ENCODE measurements at places on chromosomes 2 and 18.

- no peak for DNase-seq
Measured at GRCh38 chr2:232696609-232697058, 497 bp upstream of the GIGYF2 start.

GRCh38 chr2:113175042-113175628, 1.4 kb downstream of the PSD4 start:
- no peak for DNase-seq

DNA sequence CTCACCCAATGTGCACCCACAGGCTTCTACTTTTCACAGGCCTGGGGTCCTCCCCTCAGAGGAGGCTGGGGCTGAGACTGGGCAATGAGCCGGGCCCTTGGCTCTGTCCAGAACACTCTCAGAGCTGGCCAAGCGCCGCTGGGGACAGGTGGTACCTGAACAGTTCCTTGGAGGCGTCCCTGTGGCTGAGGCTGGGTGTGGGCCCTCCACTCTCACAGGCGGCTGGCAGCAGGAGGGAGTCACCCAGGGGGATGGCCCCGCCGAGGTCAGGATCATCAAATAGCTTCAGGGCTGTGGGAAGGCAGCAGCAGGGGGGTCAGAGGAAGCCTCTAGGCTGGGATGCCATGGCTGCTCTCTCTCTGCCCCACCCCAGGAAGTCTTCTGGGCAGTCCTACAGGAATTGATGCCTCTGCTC, 27.1 kb downstream of the HS1BP3 start:
- DNase-seq = no peak

GRCh38 chr2:6535572-6535971, 330.1 kb downstream of the CMPK2 start:
- DNase-seq = no peak

DNA sequence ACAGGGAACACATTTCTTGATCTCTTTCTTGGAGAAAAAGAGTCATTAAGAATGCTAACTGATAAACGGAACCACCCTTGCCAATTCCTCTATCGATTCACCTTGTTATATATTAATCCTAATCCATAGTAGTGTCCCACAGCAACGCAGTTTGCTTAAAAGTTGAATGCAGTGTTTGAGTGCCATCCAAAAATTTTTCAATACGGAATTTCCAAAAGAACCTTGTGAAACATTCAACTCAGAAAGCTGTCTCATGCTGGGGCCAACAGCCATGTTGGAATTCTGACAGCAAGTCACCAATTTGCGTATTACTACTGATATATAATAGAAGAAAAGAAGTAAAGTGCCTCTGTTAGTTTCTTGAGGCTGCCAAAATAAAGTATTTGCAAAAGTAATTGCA, 42.3 kb downstream of the ANXA4 start:
- no peak for DNase-seq

DNA sequence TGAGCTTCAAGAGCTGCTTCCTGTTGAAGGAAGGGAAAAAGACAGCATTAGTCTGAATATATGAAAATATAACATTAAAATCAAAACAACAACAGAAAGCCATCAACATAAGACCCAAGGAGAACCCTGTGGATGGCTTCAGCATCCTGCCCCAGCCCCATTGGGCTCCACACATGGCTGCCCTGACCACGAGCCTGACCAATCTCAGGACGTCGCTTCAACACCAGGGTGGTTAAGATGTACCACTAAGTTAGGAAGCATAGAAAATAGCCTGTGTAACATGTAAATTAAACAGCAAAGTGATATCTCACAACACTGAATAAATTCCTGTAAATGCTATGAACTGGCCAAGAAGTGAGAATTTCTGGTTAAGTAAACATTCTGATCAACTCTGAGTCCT, 77.2 kb upstream of the CD226 start:
- no peak for DNase-seq

DNA sequence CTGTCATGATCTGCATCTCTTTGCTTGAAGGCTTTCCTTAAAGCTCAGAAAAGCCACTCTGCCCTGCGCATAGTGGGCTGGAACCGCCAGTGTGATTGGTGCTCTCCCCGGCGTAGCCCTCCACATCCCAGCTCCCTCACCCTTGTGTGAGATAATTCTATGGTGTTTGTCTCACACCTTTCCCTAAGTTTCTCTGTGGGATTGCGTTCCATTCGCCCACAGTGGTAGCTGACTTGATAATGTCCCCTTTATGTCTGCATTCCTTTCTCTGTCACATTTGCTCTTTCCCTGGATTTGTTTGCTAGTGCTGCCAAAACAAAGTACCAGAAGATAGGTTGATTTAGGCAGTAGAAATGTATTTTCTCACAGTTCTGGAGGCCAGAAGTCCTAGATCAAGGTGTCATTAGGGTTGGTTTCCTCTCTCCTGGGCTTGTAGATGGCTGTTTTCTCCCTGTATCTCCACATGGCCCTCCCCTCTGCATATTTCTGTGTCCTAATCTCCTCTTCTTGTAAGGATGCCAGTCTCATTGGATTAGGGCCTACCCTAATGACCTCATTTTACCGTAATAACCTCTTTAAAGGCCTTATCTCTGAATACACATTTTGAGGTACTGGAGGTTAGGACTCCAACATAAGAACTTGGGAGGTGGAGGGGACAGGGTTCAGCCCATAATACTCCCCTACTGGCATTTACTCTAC, 7.4 kb upstream of the TMEM87B start:
- DNase-seq = no peak

GRCh38 chr2:119753041-119753929, 6.4 kb upstream of the PTPN4 start:
- DNase-seq = peak; percentile 54

DNA sequence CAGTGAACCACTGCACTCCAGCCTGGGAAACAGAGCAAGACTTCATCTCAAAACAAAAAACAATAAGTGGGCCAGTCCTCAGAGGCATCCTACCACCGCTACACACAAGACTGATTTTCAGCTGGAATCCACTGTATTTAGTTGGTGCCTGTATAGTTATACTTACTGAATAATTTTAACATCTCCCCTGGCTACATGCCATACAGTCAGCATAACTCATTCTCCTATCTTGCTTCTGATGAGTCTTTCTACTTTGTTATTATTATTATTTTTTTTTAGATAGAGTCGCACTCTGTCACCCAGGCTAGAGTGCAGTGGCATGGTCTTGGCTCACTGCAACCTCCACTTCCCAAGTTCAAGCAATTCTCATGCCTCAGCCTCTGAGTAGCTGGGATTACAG, 19.9 kb upstream of the CAB39 start:
- no peak for DNase-seq

- DNase-seq = no peak
Measured at GRCh38 chr2:108612514-108613183, 78.4 kb downstream of the LIMS1 start.

GRCh38 chr2:27070653-27071276, 689 bp downstream of the OST4 start:
- no peak for DNase-seq

DNA sequence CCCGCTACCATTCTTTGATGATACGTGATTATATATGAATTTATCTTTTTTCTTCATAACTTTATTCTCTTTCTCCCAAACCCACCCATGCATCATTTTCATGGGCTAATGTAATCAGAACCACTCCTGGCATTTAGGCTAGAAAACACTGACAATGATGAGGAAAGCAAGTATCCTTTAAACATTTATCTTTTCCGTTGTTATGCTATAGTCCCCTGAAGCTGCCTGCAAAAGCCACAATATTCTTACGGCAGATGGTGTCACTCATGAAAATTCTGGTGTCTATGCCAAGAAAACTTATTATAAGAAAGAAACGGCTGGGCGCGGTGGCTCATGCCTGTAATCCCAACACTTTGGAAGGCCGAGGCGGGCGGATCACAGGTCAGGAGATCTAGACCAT, 221.8 kb upstream of the CTAGE1 start:
- no peak for DNase-seq

GRCh38 chr18:76458522-76459311, 36.3 kb downstream of the ZNF516 start:
- no peak for DNase-seq

- DNase-seq = no peak
Measured at GRCh38 chr2:136136931-136137330, 19.0 kb upstream of the CXCR4 start.

- DNase-seq = no peak
Measured at GRCh38 chr18:34219651-34220050, 5.1 kb downstream of the NOL4 start.

DNA sequence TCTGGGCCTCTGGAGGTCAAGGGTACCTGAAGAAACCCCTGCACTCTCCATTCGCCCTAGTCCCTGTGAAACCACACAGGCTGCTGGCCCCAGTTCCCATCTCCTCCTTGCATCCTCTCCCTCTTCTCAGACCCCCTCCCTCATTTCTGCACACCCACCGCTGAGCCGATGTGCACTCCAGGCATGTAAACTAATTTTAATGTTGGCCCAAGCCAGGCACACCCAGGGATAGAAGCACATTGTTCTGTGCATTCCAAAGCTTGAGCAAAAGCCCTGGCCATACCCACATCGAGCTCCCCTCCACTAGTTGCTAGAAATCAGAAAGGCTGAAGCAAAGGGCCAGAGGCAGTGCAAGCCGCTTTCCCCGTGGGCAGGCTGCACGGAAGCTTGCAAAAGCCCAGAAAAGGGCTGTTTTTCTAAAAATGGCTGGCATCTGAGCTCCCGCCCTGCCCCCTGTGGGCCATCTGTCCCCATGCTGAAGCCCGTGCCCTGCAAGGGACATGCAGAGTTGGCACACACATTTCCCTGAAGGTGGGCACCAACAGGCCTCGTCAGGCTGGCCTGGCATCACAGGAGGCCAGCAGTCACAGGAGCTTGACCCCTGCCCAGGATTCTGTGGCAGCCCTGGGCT, 181.6 kb downstream of the SMAD7 start:
- DNase-seq = no peak

- no peak for DNase-seq
Measured at GRCh38 chr2:216231867-216232266, 122.7 kb downstream of the XRCC5 start.

- DNase-seq = peak; percentile 52
Measured at GRCh38 chr2:206971805-206972204, 32.5 kb downstream of the CPO start.

DNA sequence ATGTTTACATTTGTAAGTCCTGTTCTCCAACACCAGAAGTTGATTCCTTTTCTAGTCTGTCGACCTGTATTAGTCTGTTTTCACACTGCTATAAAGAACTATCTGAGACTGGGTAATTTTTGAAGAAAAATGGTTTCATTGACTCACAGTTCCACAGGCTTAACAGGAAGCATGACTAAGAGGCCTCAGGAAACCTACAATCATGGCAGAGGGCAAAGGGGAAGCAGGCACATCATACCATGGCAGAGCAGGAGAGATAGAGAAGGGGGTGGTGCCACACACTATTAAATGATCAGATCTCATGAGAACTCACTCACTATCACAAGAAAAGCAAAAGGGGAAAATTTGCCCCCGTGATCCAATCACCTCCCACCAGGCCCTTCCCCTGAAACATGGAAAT, 112.8 kb upstream of the MAP3K20 start:
- DNase-seq = no peak

DNA sequence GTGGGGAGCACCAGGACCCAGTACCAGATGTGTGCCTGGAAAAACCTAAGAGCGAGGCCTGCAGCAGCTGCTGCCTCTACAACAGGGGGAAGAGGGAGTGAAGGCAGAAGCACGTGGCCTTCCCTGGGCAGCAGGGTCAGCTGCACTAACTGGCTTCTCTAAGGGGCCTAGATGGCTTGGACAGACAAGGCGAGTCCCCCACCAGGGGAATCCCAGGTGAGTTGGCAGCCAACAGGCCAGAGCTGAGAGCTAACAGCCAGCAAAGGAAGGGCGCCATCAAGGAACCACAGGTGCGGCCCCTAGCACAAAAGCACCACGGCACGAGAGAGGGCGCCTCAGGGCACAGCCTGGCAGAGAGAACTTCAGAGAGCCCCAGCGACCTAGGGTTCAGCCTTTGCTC, 19.8 kb upstream of the MAL start:
- DNase-seq = no peak

DNA sequence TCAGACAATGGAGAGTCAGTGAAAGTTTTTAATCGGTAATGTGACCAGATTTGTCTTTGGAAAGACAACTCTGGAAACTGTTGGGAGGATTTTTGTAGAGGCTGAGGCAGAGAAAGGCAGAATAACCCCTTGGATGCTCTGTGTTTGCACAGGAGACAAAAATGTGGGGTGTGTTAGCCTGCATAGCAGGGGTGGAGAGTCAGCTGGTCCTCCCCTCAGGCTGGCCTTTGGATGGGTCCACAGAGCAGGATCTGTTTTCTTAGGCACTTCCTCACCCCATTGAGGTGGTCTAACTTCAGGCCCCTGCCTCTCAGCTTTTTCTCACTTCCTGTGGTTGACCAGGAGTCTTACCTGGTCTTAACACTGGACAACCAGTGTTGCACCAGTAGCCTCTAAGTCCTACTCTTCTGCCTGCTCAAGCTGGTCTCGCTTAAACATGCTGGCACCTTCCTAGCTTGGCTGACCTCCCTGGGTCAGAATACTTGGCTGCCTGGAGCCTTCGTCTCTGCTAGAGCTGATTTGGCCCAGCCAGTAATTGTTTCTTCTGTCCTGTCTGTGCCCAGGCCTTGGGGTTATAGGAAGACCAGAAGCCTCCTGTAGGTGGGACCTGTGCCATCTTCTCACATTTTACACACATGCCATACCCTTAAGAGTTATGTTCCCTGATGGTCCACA, 259.8 kb upstream of the RASGRP3 start:
- DNase-seq = peak; percentile 54

GRCh38 chr18:79575891-79576685, 103.5 kb upstream of the CTDP1 start:
- DNase-seq = peak; percentile 50

- no peak for DNase-seq
Measured at GRCh38 chr2:168371273-168372019, 84.6 kb upstream of the CERS6 start.

DNA sequence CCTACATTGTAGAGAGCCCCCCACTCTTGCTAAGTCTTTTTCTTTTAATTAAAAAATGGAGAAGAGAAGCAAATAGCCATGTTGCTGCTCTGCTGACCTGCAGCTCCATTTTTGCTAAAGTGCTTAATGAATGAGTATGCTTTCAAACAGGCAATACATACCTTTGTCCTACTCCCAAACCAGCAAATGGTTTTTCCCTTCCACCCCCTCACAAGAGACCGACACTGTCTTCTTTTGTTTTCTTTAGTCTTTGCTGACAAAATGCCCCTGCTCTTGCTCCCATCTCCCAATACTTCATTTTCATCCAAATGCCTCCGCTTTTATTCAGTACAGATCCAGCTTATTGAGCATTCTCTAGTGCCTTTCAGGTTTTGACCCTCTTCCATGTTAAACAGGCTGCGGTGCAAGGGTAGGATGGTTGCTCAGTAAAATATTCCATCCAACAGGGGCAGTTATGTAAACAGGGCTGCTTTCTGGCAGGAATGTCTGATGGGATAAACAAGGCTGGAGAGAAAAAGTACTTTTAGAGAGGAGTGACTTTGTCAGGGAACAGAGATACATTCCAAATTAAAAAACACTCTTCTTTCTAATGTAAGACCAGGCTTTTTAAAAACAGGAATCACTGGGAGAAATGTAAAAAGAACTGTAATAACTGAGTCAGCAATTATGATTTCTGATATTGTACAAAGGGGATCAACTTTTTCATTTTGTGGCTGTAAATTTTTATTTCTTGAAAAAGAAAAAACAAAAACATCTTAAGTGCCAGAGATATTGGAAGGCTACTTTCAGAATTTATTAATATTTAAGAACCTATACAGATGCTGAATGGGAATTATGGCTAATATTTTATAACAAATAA, 136.8 kb downstream of the MEP1B start:
- no peak for DNase-seq

Data from GM03348 (cell line).